ENCODE measurements at places on chromosomes 16 and 17. TPM values are rescaled to one million over a fixed set of nuclear protein-coding genes. Genes with fewer than 3 reads are reported as not detected.
A peak's percentile ranks its signal among the peaks of the same experiment; 100 is the strongest.

DNA sequence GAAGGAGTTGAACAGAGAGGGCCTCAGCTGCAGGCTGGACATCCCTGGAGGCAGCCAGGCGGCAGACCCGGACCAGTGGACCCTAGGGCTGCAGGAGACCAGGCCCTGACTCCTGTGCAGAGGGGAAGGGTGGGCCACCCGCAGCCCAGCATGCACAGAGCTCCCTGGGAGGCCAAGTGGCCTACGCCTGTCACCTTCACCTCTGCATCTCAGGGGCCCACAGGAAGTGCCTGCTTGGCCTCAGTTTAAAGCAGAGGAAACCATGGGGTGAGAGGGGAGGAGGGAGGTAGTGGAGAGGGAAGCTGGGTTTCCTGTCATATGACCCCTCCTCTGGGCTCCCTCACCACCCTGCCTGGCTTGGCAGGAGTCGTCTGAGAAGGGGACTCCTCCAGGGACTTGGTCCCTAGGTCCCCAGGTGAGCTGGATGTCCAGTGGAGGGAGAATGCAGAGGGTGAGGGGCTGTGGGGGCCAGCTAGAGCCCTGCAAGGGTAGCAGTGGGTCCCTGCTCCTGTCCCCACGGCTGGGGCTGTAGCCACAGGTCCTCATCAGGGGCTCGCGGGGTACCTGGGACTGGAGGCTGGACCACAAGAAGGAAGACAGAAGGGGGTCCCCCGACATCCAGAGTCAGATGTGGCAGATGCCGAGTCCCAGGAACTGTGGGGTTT lies at the start of gene TMC8:
Gene TMC8 (plus strand): TSS at position 335 of the 665 bp plus-strand sequence. CDS start 818 bp downstream, outside the sequence.
- no peak within 1 kb of the TSS for H3K27ac ChIP-seq
- H3K4me1 ChIP-seq = no peaks in the 10 kb centered on the region
- no peaks in the 10 kb centered on the region for H3K36me3 ChIP-seq
- H3K4me3 ChIP-seq = no peak within 1 kb of the TSS

GRCh38 chr16:83802135-83802534 lies 5.6 kb upstream of the HSBP1 start:
- peaks cover 6% of the 10 kb centered on the region for H3K27me3 ChIP-seq
- no peak overlapping the region for H3K27ac ChIP-seq
- H3K4me1 ChIP-seq = no peaks in the 10 kb centered on the region
- DNase-seq = no peak

The UBALD1 gene
- total RNA-seq = 16.4 TPM

DNA sequence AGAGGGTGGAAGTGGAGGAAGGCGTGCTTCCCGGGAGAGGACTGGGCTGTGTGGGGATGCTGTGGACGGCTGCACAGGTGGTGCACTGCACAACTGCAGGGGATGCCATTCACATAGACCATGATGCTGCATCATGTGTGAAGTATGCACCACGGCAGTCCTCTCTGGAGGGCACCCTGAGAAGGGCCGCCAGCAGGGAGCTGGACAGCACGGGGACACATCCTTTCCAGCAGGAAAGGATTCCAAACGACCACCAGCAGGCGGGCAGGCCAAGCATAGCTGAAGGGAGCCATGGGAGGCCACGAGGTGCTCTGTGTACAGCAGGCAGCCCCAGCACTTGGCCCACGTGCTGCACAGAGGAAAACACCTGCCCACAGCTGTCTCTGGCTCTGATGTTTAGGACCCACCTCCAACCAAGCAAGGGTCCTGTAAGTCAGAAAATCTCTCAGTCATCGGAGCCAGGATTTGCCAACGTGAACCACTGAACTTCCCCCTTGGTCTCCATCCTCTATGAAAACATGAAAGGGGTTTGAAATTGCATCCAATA lies 10.1 kb downstream of the ACTG1 start:
- H3K4me1 ChIP-seq = no peaks in the 10 kb centered on the region
- no peaks in the 10 kb centered on the region for H3K36me3 ChIP-seq

DNA sequence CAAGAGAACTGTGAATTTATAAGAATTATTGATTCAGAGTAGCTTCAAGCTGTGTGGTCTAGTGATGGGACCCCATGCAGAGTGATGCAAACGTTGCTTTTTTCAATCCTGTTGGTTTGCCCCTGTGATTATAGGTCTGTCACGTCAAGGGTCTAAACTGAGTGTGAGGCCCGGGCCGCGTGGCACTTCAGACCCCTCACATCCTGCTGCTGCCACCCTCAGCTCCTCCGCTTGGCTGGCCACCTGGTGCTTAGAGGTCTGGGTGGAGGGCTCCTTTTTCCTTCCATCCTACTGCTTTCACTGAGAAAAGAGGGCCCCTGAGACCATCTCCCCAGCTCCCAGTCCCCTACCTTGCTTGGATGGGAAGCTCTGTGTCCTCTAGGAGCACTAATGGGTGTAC lies 12.0 kb downstream of the MYL4 start:
- H3K27ac ChIP-seq = no peak overlapping the region
- peaks cover 17% of the 10 kb centered on the region for H3K4me1 ChIP-seq
- no peaks in the 10 kb centered on the region for H3K36me3 ChIP-seq
- no peaks in the 10 kb centered on the region for H3K27me3 ChIP-seq

DNA sequence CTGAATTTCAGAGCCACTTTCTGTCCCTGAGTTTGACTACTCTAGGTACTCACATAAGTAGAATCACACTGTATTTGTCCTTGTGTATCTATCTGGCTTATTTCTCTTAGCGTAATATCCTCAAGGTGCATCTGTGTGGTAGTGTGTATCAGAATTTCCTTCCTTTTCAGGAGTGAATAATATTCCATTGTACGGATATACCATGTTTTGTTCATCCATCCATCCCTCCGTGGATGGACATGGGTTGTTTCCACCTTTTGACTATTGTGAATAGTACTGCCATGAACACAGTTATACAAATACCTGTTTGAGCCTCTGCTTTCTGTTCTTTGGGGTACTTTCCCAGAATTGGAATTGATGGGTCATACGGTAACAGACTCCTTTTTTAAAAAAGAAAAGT lies 111.7 kb downstream of the PITPNC1 start:
- peaks cover 13% of the 10 kb centered on the region for H3K4me1 ChIP-seq
- DNase-seq = no peak
- no peaks in the 10 kb centered on the region for H3K27me3 ChIP-seq
- no peak overlapping the region for H3K4me3 ChIP-seq
- H3K36me3 ChIP-seq = no peaks in the 10 kb centered on the region
- no peak overlapping the region for H3K27ac ChIP-seq

DNA sequence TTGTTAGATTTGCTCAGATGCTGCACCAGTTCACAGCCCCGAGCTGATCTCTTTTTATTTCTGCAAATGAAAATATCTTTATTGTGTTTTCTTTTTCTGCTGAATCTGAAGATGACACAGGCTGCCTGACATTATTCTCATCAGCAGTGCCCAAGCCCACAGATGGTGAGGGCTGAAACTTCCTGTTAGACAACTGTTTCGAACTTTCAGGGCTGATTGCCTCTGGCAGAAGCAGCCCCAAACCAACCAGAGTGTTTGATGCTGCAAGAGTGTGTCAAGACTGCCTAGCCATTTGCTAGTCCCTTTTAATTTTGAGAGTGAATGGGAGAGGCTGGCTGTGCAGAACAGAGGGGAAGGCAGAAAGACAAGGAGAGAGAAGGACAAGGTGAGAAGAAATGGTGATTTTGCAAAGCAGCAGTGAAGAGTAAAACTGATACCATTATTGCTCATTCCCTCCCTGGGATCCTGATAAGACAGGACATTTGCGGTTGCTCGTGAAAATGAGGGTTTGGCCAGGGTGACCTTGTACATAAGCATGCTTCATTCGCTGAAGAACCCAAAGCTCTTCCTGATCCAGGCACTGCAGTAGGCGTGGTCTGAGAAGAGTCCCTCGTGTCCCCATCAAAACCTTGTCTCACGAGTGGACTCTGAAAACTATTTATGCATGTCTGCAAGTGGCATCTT lies 77.2 kb downstream of the TMEM114 start:
- no peak overlapping the region for H3K27ac ChIP-seq
- H3K27me3 ChIP-seq = no peaks in the 10 kb centered on the region
- H3K36me3 ChIP-seq = no peaks in the 10 kb centered on the region
- DNase-seq = no peak

- H3K27me3 ChIP-seq = no peaks in the 10 kb centered on the region
- no peaks in the 10 kb centered on the region for H3K4me1 ChIP-seq
- H3K36me3 ChIP-seq = no peaks in the 10 kb centered on the region
- H3K27ac ChIP-seq = peak overlapping the region; percentile 63
- H3K4me3 ChIP-seq = peak overlapping the region; percentile 80
Measured at GRCh38 chr17:81666092-81666341, 388 bp downstream of the OXLD1 start.

- H3K4me3 ChIP-seq = no peak overlapping the region
- H3K27me3 ChIP-seq = no peaks in the 10 kb centered on the region
- H3K27ac ChIP-seq = no peak overlapping the region
- no peak for DNase-seq
- no peaks in the 10 kb centered on the region for H3K4me1 ChIP-seq
- no peaks in the 10 kb centered on the region for H3K36me3 ChIP-seq
Measured at GRCh38 chr16:24668481-24669061, 60.9 kb upstream of the TNRC6A start.

DNA sequence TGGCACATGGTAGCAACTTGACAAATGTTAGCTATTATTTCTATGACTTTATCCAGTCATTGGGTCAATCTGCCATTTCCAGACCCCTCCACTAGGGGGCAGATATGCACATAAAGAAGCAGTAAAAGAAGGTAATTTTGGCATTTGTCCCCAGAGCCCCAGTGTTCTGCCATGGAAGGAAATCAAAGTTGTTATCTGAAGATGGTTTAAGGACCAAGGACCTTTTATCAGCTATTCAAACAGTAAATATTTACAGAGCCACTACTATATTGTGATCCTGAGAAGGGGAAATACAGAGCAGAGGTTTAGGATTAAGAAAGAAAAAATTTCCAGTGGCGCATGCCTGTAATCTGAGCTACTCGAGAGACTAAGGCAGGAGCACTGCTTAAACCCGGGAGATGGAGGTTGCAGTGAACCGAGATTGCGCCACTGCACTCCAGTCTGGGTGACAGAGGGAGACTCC lies 20.0 kb downstream of the TRAF4 start:
- no peak overlapping the region for H3K27ac ChIP-seq
- no peaks in the 10 kb centered on the region for H3K36me3 ChIP-seq
- peak; percentile 77 for DNase-seq
- H3K27me3 ChIP-seq = no peaks in the 10 kb centered on the region
- no peak overlapping the region for H3K4me3 ChIP-seq
- H3K4me1 ChIP-seq = no peaks in the 10 kb centered on the region

- no peaks in the 10 kb centered on the region for H3K27me3 ChIP-seq
- no peak overlapping the region for H3K4me3 ChIP-seq
- H3K4me1 ChIP-seq = no peaks in the 10 kb centered on the region
- H3K36me3 ChIP-seq = no peaks in the 10 kb centered on the region
Measured at GRCh38 chr16:63816276-63816675, 1305.6 kb downstream of the CDH11 start.

The KCTD11 gene
- 4.2 TPM for total RNA-seq

GRCh38 chr16:23505180-23505665 lies 5.1 kb downstream of the GGA2 start:
- no peak overlapping the region for H3K4me3 ChIP-seq
- no peak for DNase-seq
- H3K27ac ChIP-seq = peak overlapping the region; percentile 72
- H3K4me1 ChIP-seq = peaks cover 36% of the 10 kb centered on the region
- H3K27me3 ChIP-seq = no peaks in the 10 kb centered on the region

- H3K4me3 ChIP-seq = no peak overlapping the region
- no peak for DNase-seq
- no peaks in the 10 kb centered on the region for H3K4me1 ChIP-seq
- H3K36me3 ChIP-seq = no peaks in the 10 kb centered on the region
- H3K27ac ChIP-seq = no peak overlapping the region
Measured at GRCh38 chr17:61309362-61310256, 90.0 kb upstream of the TBX2 start.

- no peaks in the 10 kb centered on the region for H3K36me3 ChIP-seq
- H3K4me1 ChIP-seq = no peaks in the 10 kb centered on the region
- H3K27ac ChIP-seq = no peak overlapping the region
- H3K27me3 ChIP-seq = no peaks in the 10 kb centered on the region
Measured at GRCh38 chr16:24677388-24677787, 52.1 kb upstream of the TNRC6A start.

- H3K36me3 ChIP-seq = no peaks in the 10 kb centered on the region
- no peak overlapping the region for H3K4me3 ChIP-seq
- H3K27ac ChIP-seq = no peak overlapping the region
Measured at GRCh38 chr16:29028457-29029167, 43.8 kb downstream of the LAT start.

DNA sequence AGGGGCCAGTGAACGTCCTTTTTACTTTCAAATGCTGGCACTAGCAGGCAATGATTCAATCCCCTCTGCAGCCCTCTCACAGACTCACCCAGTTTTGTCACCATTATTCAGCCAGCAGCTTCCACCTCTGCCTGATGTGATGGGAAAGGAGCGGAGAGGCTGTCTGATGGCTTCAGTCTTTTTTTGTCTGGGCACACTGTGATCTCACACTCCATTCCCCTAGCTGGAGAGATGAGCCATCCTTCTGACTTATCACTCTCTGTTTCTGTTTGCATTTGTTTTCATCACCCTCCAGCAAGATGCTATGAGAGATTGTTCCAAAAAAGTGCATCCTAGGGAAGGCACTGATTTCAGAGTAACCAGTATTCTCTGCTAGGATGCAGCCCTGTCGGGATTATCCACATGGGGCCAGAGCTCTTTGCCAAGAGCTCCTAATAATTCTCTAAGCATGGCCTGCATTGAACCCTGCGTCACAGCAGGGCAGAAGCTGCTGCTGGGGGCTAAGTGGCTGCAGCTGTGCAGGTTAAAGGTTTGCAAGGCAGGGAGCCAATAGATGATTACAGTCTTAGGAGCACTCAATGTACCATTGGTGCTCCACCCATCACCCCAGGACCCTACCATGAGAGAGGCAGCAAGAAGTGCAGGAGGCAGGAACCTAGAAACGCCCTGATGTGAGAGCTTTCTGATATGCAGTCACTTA lies 236.1 kb upstream of the C16orf82 start:
- H3K27ac ChIP-seq = no peak overlapping the region
- H3K36me3 ChIP-seq = no peaks in the 10 kb centered on the region
- H3K27me3 ChIP-seq = no peaks in the 10 kb centered on the region
- no peak overlapping the region for H3K4me3 ChIP-seq
- no peak for DNase-seq

The DHX40 gene
- 21.2 TPM for total RNA-seq

- no peak for DNase-seq
- no peaks in the 10 kb centered on the region for H3K4me1 ChIP-seq
- no peaks in the 10 kb centered on the region for H3K36me3 ChIP-seq
- peak within 1 kb of the TSS; percentile 45 for H3K27ac ChIP-seq
Measured at GRCh38 chr17:39165841-39166349, at the start of gene ARL5C. Gene ARL5C (minus strand): TSS chr17:39166161. CDS start chr17:39165760, 401 bp downstream.

The NDUFAB1 gene
- total RNA-seq = 32.4 TPM

- no peak overlapping the region for H3K4me3 ChIP-seq
- H3K27ac ChIP-seq = no peak overlapping the region
- no peaks in the 10 kb centered on the region for H3K4me1 ChIP-seq
- no peaks in the 10 kb centered on the region for H3K36me3 ChIP-seq
Measured at GRCh38 chr16:49524947-49525315, 151.3 kb downstream of the C16orf78 start.

Data from pancreas (tissue), 10 donors.